ENCODE measurements at places on chromosomes 6 and 20.

- DNase-seq, result no peak
Measured at GRCh38 chr6:12582421-12583110, 134.0 kb upstream of the PHACTR1 start.

DNA sequence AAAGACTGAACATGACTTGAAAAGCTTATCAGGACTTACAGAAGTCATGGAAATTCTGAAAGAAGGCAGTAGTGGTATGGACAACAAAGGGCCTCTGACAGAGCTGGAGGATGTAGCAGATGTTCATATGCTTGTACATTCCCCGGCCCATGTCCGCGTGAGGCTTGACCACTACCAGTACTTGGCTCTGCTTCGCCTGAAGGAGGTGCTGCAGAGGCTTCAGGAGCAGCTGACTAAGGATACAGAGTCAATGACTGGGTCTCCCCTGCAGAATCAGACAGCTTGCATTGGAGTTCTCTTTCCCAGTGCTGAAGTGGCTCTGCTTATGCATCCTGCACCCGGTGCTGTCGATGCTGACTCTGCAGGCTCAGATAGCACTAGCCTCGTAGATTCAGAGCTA lies 29.2 kb downstream of the TAF11 start:
- DNase-seq, result no peak

GRCh38 chr6:144053601-144054000 lies 41.8 kb downstream of the SF3B5 start:
- DNase-seq, result no peak

DNA sequence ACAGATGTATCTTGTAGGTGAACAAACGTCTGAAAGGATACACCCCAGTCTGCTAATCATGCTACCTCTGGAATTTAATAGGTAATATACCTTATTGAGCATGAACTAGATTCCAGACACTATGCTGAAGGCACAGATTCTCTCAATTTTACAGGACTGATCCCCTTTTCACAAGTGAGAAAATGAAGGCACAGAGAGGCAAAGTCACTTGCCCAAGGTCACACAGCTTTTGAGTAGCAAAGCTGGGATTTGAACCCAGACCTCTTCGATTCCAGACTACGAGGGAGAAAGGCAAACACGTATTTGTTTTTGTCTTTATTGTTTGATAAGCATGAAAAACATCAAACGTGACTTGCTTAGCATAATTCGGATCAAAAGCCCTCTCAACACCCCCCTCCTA lies 34.4 kb upstream of the PMEPA1 start:
- DNase-seq, result no peak

GRCh38 chr6:36297051-36297450 lies 27.2 kb downstream of the PNPLA1 start:
- no peak for DNase-seq

DNA sequence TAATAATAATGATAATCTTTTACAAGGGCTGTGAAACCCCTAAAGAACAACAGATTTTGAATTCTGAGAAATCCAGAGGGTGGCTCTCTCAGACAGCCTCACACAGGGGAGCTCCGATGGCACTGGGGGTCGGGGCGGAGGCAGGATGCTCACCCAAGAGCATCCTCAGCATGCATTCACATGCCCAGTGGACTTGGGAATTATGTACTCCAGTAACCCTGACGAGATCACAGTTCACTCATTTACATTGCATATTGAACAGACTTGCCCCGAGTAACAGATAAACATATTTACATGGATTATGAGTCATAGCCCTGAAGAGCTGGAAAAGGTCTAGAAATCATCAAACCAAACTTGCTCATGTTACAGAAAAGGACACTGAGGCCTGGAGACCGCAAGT lies 482.7 kb upstream of the JARID2 start:
- DNase-seq, result no peak

DNA sequence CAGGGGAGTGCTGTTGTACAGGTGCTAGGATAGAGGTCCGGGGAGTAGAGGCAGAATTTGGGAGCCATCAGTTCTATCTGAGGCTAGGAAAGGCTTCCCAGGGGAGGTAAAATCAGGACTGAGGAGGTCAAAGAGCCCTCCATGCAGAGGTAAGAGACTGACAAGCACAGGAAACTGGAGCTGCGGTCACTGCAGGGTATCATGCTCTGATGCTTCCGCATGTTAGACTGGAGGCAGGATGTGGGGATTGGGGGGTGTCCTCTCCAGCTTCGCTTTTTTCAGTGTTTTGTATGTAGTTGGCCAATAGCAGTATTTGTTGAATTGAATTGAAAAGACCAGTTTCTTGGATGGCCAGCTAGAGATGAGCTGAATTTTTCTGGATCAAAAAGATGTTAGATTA lies 87.8 kb downstream of the SLC22A3 start:
- no peak for DNase-seq

DNA sequence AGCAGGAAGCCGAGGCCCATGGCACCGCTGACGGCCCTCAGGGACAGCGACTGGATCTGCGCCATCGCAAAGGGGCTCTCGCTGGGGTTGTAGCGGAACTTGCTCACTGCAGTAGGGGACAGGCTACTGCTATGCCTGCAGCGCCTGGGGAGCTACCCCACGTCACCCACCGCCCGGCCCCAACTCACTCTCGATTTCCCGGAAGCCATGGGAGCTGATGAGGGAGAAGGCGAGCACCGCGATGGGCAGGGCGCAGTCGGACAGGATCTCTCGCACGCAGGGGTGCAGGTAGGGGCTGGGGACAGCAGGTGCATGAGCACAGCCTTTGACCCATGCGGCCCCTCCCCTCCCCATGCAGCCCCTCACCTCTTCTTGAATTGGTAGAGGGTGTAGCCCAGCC lies 9.8 kb downstream of the SLC4A11 start:
- no peak for DNase-seq

DNA sequence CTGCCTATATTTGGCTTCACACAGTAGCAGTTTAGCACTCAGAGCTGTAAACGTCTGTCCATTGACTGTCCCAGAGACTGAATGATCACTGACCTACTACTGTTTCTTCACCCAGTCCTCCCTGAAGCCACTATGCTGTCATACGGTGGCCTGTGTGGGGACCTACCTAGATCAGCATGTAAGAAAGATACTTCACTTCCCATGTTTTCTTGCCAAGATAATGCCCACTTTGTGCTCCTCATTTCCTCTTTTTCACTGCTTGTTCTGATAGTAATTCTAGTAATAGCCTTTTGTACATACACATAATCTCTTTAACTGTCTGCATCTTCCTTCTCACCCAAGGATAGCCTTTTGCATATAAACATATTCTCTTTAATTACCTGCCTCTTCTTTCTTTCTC lies 109.9 kb upstream of the TIAM2 start:
- no peak for DNase-seq

DNA sequence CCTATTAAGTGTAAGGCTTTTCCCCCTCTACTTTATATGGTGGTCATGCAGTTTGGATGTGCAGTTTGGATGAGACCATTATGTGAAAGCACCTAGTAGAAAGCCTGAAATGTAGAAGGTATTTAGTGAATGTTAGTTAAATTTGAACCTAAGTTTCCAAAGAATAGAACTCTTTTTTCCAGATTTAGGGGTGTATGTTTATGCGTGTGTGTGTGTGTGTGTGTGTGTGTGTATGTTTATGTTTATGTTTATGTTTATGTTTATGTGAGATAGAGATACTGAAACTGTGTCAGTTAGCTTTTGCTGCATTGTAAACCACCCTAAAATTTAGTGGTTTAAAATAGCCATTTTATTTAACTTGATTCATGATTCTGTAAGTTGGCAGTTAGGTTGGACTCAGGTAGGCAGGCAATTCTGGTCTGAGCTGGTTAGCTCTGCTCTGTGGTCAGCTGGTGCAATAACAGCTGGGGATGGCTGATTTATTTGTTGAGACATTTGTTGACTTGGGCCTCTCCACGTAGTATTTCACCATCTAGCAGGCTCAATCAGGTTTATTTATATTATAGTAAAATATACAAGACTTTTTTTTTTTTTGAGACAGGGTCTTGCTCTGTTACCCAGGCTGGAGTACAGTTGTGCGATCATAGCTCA lies 54.0 kb downstream of the STK4 start:
- no peak for DNase-seq

DNA sequence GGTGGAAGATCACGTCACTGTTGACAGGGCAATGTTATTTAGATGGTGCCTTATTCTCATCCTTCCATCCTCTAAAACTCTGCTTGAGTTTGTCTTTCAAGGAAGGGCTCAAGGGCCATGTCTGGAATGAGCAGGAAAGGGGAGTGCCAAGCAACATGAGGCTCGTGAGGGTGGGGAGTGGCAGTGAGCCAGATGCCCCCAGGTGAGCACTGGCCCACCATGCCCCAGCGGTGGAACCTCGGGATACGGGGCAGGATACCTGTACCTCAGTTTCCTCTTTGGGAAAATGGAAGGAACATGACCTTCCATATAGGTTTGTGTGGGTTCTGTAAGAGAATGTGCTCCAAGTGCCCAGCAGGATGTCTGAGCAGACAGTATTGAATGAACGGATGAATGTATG lies 337.4 kb downstream of the TAF4 start:
- no peak for DNase-seq

- no peak for DNase-seq
Measured at GRCh38 chr6:80962382-80962781, 790.1 kb downstream of the TENT5A start.

GRCh38 chr6:42509765-42510164 lies 54.1 kb upstream of the UBR2 start:
- DNase-seq, result no peak

DNA sequence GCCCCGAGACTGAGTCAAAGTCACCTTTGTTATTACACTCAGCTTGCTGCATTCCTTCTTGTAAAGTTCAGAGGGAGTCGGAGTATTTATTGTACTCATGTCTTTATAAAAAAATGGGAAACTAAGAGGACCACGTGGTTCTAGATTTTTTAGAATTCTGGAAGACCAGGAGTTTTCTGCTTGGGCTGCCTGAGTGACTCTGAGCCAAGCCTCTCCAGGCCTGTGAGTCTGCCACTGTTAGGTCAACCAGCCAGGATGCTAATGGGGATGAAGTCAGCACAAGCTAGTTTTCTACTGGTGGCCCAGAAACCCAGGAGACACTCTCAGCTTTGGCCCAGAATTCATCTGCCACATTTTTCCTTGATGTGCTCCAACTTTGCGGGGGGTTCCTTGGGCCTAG lies 453.5 kb upstream of the SULF2 start:
- no peak for DNase-seq

DNA sequence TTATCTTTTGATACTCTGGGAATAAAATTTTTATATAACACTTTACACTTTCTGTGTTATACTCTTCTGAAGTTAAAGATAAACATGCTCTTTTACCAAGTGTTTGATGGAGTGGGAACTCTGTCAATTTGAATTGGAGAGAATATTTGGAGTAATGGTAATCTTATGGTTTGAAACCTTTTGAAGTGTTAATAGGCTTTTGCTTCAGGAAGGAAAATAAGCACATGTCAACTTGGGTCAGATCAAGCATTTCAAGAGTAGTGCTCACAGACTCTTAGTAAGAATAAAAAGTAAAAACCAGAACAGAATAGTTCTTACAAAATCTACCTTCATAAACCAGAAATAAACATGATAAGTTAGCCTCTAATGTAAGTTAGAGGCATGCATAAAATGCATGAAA lies 24.4 kb upstream of the IRAK1BP1 start:
- DNase-seq, result no peak

- no peak for DNase-seq
Measured at GRCh38 chr6:113824411-113824810, 32.7 kb upstream of the MARCKS start.

DNA sequence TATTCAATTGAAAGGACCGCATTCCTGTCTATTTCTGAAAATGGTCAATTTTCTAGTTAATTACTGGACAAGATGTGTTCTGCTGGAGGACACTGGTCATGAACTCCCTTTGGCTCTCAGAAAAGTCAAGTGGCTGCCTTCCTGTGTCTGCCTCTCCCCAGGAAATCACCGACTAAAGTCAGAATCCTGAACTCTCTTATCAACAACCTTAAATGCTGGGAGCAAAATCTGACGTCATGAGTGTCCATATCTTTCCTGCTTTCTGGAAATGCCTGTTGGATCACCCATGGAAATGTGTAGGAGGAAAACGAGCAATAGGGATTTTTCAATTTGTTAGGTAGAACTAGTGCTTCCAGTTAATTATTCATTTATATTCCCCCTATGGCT lies 53.5 kb upstream of the PLCB1 start:
- DNase-seq, result no peak

- no peak for DNase-seq
Measured at GRCh38 chr6:4350567-4351519, 215.5 kb upstream of the ECI2 start.

- no peak for DNase-seq
Measured at GRCh38 chr6:6968731-6969552, 138.8 kb upstream of the RREB1 start.

- DNase-seq, result peak; percentile 20
Measured at GRCh38 chr20:3222635-3223600, 13.6 kb downstream of the ITPA start.

- no peak for DNase-seq
Measured at GRCh38 chr6:4587171-4587570, 189.0 kb upstream of the CDYL start.

- DNase-seq, result no peak
Measured at GRCh38 chr20:57680131-57680716, 29.6 kb downstream of the PMEPA1 start.

DNA sequence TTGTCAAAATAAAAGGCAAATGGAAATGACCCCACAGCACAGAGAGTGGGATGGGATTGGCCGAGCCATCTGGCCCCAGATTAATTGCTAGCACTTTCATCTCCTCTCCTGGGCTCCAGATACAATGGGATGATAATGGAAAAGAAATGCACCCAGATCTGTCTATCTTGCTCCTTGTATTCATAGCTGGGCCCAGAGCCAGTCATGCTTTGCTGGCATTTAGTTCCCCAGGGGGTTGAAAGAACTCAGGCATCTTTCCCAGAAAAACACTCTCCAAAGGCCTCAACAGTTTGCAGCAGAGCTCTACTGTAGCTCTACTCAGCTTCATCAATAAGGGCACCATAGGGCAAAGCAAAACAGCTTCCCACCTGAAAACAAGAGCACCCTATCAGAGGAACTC lies 116.0 kb upstream of the FOXA2 start:
- no peak for DNase-seq

GRCh38 chr20:40942775-40943174 lies 85.8 kb upstream of the TOP1 start:
- DNase-seq, result no peak

DNA sequence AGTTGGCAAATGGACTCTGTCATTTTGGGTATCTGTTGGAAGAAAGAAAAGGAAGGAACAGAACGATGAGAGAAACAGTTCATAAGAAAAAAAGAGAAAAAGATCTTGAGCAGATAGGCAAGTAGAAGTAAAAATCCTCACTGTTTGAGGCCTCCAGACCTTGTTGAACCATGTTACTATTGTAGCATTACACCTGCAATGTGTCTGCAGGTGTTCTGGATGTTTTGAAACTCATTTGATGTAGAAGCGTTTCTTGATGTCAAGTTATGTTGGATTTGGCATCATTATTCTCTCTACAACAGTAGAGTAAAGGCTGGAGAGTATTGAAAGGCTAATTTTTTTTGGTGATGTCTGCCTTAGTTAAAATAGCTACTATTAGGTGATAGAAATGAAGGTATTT lies 108.7 kb downstream of the CARMIL1 start:
- no peak for DNase-seq

GRCh38 chr6:17591287-17591686 lies 8.8 kb upstream of the FAM8A1 start:
- no peak for DNase-seq

GRCh38 chr6:130143709-130144108 lies 79.0 kb downstream of the SAMD3 start:
- no peak for DNase-seq

GRCh38 chr6:2911171-2911570 lies 8.1 kb upstream of the SERPINB9 start:
- DNase-seq, result no peak

Measured in stimulated activated CD4-positive, alpha-beta T cell treated with anti-CD3 and anti-CD28 coated beads, Interleukin-4, amount 100 ng/mL, for 1 hour (primary cell).